ENCODE measurements at places on chromosomes 16 and 17. TPM values are rescaled to one million over a fixed set of nuclear protein-coding genes. Genes with fewer than 3 reads are reported as not detected.

Gene SLC38A8
- total RNA-seq = not detected

Gene CA7
- total RNA-seq = not detected

Gene ITGAE
- total RNA-seq = 16.0 TPM

Gene DHRS7C
- total RNA-seq = not detected

Gene ERN2
- total RNA-seq = 0.12 TPM

Gene RGS9
- total RNA-seq = 2.2 TPM

Gene CCL5
- not detected for total RNA-seq

Gene MT1X
- total RNA-seq = 16.9 TPM

Gene TBX21
- 0.12 TPM for total RNA-seq

Gene UNC13D
- 1.2 TPM for total RNA-seq

Gene KRTAP4-2
- total RNA-seq = not detected
